AG20443 (cell line): ENCODE measurements at places on chromosomes 2 and 18.

DNA sequence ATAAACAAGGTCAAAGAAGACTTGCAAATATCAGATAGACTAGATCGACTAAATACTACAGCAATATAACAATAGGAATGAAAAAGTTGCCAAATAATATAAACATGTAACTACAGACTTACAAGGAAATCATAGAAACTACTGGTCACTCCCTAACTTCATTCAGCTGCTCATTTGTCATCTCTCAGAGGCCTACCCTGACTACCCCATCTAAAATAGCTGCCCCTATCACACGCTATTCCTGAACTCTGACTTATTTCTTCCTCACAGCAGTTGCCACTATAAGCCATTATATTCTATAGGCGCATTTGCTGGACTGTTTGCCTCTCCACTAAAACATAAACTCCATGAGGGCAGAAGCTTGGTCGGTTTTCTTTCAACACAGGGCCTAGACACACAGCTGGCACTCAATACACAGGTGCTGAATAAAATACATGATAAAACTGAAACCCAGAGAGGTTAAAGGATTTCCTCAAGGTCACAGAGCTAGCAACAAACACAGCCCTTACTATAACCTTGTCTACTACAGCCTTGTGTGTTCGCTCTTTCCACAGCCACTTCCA lies 1.8 kb downstream of the STRN start:
- no peak for DNase-seq

DNA sequence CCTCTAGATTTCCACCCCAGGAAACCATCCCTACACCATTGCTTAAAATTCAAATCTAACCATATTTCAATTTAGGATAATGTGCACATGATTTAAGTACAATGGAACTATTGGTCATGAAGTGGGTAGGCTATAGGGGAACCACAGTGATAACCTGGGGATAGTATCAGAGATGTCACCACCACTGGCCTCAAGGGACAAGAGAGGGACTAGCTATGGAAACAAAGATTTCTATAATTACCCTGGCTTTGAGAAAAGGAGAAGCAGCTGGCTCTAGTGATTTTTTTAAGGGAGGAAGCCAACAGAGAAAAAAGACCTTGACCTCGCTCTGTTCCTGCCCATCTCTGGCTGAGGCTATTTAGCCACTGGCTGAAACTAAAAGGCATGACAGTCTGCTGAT lies 132.0 kb downstream of the MEP1B start:
- DNase-seq, result no peak

DNA sequence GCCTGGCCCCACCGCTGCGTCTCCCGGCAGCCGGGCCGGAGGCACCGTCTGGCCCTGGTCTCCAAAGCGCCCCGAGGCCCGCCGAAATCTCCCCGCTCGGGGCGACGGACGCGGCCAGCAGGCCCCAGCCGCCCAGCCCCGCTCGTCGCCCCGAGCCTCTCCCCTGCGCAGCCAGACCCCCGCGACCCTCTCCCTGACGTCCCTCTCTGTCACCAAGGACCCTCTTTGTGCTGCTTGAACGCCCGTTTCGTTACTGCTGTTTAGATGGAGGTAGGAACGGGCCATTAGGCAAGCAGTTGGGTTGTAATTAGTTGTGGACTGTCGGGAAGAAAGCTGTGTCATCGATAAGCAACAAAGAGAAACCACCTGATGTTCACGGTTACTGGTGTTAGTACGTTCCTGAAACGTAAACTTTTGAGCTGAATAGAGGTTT lies 686 bp downstream of the UBXN4 start:
- peak; percentile 56 for DNase-seq

GRCh38 chr2:28606986-28607441 lies 111.2 kb downstream of the PLB1 start:
- peak; percentile 25 for DNase-seq

GRCh38 chr2:50754514-50754913 lies 277.4 kb downstream of the NRXN1 start:
- no peak for DNase-seq

GRCh38 chr18:68148863-68149262 lies 566.0 kb downstream of the TMX3 start:
- DNase-seq, result no peak

GRCh38 chr2:24125956-24126355 lies 2.7 kb downstream of the FAM228B start:
- no peak for DNase-seq

DNA sequence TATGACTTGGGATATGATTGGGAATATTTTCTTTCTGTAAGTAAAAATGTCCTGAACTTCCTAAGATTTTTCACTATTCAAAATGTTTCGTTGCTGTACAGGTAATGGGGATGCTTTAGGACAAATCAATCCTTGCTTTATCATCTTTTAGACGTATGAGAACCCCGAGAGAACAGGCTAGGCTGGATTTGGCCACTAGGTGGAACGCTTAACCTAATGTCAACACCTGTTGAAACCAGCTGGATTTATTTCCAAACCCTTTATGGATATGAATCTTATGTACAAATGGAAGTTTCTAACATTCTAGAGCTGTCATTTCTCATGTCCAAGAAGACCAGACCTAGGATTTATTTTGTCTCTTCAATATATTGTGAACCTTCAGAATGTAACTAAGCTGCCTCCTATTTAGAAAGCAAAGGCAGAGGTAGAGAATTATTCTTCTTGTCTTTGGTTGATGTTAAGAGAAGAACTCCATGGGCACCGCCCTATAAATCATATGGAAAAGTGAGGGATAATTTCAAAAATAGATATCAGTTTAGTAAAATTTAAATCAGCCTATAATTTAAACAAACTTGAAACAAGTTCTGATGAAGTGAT lies 96.7 kb downstream of the PMAIP1 start:
- peak; percentile 62 for DNase-seq

GRCh38 chr2:118177318-118177717 lies 89.0 kb downstream of the INSIG2 start:
- DNase-seq, result no peak

DNA sequence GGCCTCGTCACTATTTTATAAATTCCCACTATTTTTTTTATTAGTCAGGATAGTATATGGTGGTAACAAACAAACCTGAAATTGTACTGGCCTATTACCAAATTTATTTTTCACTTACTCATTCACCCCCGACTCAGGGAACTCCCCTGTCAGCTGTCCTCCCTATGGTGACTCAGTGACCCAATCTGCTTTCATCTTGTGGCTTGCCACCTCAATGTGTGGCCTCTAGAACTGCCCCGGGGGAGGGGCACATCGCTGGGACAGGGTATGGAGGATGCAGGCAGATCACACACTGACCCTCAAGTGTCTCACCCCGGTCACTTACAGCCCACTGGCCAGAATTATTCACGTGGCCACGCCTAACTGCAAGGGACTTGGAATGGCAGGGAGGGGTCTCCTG lies 71.6 kb downstream of the ACTR2 start:
- DNase-seq, result no peak

DNA sequence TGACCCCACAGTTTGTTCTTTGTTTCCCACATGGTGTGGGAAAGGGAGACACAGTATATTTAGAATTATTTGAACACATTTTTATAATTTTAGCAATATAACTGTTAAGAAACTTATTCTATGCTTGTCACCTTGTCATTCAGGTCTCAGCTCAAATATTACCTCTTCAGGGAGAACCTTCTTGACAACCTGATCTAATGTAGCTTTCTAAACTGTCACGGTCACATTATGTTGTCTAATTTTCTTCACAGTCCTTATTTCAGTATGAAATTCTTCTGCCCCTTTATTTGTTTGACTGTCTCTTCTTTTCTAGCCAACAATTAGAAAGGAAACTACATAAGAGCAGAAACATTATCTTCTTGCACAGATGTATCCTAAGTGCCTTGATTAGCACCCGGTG lies 304.3 kb upstream of the PARD3B start:
- no peak for DNase-seq

GRCh38 chr2:47493317-47494035 lies 90.5 kb downstream of the MSH2 start:
- no peak for DNase-seq

GRCh38 chr18:40935423-40935822 lies 1019.6 kb upstream of the PIK3C3 start:
- DNase-seq, result no peak
